ENCODE measurements at places on chromosomes 16 and 17.

DNA sequence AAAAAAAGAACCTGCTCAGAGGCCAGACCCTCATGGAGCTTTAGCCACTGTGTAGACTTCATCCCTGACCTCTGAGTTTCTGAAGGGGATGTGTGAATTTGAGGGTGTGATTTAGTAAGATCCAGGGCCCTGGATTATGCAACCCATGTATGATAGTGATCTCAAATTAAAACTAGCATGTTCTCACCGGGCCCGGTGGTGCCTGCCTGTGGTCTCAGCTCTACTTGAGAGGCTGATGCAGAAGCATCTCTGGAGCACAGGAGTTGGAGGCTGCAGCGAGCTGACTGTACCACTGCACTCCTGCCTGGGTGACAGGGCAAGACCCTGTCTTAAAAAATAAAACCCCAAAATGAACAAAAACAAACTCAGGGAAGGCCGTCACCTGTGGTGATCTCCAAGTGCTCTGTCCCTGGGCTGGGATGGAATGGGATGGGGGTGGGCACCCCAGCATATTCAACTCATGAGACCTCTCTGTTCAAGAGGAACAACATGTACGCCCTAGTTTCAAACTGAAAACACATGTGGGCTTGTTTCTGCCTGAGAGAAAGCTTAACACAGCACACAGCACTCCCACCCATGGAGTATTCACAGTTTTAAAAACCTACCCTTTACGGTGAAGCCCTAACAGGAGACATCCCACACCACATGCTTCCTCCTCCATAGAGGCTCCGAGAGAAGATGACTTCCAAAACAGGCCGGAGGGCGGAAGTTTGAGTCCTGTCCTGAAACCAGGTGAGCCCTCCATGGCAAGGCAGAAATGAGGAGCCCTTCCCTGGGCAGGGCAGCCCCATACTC lies 30.1 kb downstream of the GNPTG start:
- DNase-seq = no peak

DNA sequence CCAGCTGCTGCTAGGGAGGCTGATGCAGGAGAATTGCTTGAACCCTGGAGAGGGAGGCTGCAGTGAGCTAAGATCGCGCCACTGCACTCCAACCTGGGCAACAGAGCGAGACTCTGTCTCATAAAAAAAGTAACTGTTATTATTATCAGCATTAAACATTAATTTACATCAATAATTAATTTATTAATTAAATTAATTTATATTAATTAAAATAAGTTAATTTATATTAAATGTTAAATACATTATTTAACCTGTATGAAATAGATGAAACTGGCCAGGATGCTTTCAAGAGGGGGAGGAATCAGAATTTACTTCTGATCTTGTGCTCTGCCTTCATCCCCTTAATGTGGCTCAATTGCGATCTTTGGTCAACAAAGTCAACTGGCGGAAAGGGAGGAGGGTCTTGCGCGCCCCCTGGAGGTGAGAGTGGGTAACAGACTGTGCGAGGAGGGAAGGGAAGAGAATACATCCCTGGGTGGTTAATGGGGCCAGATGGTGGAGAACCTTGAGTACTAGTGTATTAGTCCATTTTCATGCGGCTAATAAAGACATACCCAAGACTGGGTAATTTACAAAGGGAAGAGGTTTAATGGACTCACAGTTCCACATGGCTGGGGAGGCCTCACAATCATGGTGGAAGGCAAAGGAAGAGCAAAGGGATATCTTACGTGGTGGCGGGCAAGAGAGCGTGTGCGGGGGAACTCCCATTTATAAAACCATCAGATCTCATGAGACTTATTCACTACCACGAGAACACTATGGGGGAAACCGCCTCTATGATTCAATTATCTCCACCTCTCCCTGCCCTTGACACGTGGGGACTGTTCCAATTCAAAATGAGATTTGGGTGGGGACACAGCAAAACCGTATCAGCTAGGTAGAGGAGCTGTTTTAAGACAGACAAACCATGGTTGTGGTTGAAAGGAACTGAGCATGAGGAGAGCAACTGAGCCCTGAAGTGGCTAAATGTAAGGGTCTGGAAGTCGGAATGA lies 15.7 kb upstream of the CPPED1 start:
- DNase-seq = peak; percentile 69

GRCh38 chr17:52686140-52686539 lies 527.6 kb upstream of the CA10 start:
- no peak for DNase-seq

- DNase-seq = peak; percentile 88
Measured at GRCh38 chr16:68079626-68080344, 5.4 kb upstream of the NFATC3 start.

- DNase-seq = peak; percentile 25
Measured at GRCh38 chr16:35750157-35750689, 2290.8 kb downstream of the TP53TG3F start.

DNA sequence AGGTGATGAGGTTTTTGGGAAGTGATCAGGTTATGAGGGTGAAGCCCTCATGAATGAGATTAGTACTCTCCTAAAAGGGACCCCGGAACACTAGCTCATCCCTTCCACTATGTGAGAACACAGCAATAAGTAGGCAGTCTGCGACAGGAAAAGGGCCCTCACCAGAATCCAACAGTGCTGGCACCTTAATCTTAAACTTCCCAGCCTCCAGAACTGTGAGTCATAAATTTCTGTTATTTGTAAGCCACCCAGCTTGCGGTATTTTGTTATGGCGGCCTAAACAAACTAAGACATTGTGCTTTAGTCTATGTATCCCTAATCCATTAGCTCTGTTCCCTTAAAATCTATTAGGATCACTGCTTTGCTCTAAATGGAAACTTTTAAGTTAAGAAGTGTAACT lies 8.5 kb downstream of the SLFN12 start:
- DNase-seq = no peak

DNA sequence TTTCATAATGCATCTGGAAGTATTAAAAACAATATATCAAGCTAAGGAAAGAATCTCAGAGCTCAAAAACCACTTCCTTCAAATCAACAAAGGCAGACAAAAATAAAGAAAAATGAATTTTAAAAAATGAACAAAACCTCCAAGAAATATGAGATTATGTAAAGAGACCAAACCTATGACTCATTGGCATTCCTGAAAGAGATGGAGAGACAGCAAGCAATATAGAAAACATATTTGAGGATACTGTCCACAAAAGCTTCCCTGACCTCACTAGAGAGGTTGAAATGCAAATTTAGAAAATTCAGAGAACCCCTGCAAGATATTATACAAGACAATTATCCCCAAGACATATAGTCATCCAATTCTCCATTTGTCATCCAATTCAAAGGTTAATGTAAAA lies 311.3 kb upstream of the SOX9 start:
- DNase-seq = no peak

DNA sequence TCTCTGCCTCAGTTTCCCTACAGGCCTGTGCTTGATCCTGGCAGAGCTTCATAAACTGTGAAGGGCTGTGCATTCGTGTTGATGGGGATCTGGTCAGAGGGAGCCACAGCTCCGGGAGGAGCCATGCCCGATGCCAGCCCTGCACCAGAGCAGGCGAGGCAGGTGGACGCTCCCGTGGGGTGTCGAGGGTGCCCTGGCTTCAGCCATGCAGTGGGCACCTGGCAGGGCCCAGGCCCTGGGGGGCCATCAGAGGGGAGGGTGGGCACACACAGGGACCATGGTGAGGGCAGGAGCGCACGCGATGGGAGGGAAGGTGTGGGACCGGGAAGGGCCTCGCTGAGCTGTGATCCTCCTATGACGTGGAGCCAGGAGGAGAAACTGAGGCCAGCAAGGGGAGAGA lies 22.0 kb downstream of the ZFPM1 start:
- DNase-seq = no peak

GRCh38 chr17:81513753-81514488 lies 1.3 kb upstream of the ACTG1 start:
- DNase-seq = peak; percentile 65

DNA sequence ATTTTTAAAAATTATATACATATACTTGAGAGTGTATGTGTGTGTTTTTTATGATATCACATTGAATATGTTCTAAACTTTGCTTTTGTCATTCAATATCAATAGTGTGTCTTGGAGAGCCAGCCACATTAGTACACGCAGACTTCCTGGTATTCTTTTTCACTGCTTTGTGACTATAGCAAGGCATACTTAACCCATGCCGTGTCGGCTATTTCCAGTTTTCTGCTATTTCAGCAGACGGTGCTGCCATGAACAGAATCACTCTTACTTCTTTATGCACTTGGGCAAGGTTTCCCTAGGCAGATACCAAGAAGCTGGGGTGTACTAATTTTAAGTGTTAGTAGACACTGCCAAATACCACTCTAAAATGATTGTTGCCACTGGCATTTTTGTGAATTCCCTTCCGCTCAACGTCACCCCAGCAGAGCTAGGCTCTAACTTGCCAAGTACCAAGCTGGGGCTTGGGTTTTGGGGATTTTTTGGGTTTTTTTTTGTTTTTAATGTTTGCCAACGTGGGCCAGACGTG lies 134.9 kb downstream of the SOCS1 start:
- no peak for DNase-seq

- no peak for DNase-seq
Measured at GRCh38 chr17:28471531-28472342, 1.7 kb upstream of the SLC13A2 start.

DNA sequence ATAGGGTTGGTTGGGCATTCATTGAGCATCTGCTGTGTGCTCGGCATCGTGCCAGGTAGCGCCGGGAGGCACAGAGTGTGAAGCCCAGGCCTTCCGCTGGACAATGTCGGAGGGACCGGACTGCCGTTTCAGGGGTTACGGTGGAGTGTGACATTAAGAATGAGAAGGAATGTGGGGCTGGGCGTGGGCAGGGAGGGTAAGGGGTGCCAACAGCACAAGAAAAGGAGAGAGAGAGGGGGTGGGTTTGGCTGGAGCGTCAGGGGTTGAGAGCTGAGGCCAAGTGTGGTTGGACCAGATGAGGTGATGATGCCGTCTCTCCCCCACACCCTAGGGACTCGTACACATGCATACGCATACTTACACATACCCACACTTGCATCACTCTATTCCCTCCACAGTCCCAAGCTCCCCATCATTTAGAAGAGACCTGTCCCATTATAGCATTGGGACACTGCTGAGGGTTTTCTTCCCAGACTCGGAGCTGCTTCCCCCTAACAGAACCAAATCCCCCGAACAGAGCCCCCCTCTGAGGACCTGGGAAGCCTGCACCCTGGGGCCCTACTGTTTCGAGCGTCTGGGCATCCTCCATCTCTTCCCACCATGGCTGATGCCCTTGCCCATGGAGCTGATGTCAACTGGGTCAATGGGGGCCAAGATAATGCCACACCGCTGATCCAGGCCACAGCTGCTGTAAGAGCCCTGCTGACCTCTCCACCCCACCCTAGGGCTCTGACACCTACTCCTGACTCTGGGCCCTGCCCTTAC lies 3.3 kb upstream of the KCTD11 start:
- no peak for DNase-seq

DNA sequence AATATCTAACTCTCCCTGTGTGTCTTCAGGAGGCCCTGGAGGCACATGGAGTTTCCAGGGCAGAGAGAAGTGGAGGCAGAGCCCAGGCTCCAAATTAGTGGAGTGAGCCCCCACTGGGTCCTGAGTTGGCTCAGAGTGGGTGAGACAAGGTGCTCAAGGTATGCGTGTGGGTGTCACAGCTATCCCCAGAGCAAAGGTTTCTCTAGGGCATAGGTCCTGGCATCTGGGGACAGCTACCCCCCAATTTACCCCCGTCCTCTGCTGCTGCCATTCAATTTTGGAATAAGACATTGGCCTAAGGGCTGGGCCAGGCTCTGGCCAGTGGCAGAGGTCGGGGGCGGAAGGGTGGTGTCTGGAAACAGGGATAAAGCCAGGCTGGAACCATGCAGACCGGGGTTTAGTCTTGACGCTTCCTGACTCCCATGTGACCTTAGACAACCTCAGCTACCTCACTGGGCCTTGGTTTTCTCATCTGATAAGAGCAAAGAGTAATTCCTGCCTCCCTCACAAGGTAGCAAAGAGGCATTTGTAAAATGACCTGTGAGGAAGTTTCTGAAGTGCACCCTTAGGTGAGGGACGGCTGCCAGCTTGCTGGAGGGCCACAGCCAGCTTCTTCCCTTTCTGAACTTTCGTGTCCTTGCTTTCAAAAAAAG lies 78.2 kb upstream of the TMEM97 start:
- DNase-seq = no peak
